ENCODE measurements at places on chromosomes 7 and 10.

- DNase-seq: no peak
These were observed 99.1 kb upstream of the JCAD start for GRCh38 chr10:30158325-30158960.

GRCh38 chr7:50663396-50664102 lies 98.3 kb upstream of the DDC start:
- DNase-seq: no peak

- DNase-seq: no peak
These were observed 57.3 kb upstream of the ZEB1 start for GRCh38 chr10:31261511-31262311.

DNA sequence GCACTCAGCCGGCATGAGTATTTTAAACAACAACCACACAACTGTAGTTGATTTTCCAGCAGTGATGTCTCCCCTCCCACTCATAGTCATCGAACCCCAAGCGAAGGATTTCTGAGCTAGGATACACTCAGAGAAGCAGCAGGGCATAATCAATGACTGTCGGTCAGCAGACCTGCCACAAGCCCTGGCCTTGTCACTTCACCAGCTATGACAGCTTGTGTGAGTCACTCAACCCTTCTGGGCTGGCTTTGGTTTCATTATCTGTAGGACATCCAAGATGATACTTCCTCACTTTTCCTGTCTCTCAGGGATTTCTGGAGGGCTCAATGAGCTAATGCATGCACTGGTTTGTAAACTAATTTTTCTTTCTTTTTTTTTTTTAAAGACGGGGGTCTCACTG lies 22.0 kb upstream of the UBE3C start:
- no peak for DNase-seq

GRCh38 chr10:103278862-103279298 lies 1.9 kb downstream of the INA start:
- DNase-seq: no peak

GRCh38 chr10:96416643-96417042 lies 57.8 kb upstream of the OPALIN start:
- no peak for DNase-seq

DNA sequence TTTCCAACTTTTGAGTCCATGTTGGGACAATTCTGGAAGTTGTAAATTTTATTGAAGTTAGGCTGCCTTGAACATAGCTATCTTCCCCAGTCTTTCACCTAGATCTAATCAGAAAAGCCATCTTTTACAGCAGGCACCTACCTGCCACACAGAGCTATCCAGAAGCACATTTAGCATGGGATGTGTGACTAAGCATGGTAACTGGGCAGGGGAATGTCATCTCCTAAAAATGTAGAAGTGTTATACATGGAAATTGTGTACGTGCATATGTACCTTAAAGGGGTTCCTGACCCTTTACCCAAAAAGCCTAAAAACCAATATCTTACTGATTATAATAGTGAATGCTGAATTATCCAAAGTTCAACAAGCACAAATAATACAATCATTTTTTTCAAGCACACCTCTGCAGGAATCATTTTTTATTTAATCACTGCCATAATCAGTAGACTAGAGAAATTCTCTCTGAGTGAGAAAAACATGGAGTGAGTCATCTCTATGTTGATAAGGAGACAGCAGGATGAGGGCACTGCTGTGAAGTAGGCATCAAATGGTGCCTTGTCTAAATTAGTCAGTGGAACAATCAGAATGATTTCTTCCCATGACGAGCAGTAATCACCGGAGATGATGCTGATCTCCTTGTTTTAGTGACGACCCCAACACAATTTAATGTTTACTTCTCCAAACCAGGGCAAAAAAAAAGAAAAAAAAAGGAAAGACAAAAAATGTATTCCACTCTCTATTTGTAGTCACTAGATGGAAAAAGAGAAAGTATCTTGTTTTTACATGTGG lies 75.9 kb downstream of the SORBS1 start:
- DNase-seq: no peak

GRCh38 chr7:154789404-154789803 lies 213.5 kb downstream of the PAXIP1 start:
- DNase-seq: no peak

GRCh38 chr10:21954690-21955089 lies 48.8 kb downstream of the DNAJC1 start:
- no peak for DNase-seq

DNA sequence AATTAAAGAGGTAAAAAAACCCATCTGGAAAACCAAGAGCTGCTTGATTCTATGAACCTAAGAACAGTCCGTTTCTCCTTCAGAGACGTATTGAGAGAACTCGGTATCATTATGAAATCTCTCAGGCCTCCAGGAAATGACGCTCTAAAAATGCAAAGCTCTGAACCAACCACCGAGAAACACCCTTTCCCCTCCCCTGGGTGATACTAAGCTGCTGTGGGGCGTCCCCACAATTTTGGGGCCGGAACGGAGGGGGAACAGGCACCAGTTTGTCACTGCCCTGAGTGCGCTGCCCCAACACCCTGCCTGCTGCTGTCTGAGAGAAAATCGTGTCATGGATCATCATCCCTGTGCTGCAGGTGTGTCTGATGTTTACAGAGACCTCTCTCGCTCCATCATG lies 509.5 kb downstream of the DNAJB6 start:
- DNase-seq: no peak

DNA sequence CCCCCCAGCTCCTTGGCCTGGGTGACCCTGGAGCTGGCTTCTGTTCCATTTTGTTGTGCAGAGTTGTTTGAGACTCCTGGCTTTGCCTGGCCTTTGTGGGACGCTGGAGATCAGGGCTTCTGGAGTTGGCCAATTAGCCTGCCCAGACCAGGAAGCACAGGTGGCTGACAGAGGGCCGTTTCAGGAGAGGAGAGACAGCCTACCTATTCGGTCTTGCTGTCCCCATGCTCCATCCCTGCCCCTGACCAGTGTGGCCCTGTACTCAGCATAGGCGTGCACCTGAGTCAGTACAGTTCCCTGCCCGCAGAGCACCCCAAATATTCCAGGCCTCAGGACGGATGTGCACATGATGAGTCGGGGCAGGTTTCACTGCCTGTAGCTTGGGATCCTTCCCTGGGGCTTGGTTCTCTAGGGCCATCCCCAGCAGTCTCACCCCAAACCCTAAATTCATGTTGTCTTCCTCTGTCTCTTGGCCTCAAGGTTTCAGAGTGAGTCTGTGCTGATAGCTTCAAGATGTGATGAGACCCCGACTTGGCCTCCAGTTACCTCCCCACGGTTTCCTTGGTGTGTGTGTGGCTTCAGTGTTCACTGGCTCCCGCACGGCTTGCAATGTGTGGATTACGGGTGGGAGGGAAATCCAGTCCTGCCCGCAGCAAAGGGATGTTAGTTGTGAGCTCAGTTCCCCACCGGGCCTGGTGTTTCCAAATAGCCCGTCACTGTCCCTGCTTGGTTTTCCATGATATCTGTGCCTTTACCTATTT lies 44.7 kb downstream of the HTRA1 start:
- no peak for DNase-seq

DNA sequence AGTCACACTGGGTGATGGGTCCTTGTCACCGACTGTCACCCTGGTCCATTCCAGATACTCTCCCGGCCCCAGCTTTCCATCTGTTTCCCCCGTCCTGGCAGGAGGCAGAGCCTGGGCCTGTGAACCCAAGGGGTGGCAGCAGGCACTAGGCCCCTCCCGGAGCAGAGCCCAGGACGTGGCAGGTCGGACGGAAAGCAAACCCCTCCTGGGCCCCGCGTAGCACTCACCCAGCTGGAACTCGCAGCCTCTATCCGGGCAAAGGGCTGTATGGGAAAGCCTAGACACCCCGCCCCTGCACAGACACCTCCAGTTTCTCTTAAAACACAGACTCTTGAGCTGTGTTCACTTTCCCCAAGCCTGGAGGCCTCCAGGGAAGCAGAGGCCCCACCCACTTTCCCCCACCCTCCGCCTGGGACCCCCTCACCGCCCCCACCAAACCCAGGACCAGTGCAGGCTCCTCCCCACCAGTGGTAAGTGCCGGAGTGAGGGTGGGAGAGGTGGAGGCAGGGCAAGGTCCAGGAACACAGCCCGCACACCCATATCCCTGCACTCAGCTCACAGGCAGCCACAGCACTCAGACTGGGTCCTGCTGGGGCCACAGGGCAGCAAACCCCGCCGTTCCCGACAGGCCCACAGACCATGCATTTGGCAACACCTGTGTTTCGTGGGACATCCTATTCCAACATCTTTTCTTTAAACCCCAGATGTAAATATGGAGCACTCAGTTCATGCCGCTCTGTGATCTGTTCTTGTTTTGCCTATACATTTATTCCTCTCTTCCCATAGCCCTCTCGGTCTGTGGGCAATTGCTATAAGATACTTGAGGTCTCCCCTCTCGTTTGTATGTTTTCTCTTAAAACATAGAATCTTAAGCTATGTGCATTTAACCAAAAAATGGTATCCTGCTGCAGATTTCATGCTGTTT lies 98.2 kb upstream of the PDGFA start:
- DNase-seq: no peak

GRCh38 chr7:80226629-80227028 lies 92.0 kb downstream of the GNAI1 start:
- DNase-seq: no peak

DNA sequence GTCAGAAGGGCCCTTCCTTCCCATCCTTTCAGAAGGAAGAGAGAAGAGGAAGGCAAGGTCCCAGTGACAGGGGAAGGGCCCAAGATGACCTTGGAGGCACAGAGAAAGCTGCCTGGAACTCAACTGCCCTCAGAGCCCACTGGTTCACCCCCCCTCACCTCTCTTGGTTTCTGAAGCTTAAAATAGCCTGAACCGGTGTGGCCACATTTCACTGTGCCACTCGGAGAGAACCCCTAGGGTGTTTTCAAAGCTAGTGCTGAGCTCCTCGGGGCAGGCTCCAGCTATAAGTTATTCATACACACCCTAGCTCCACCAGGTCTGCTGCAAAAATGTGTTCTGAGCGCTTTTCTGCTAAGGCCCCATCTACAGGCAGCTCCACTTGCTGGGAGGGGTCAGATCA lies 60.9 kb upstream of the ADRB1 start:
- no peak for DNase-seq

GRCh38 chr10:133353988-133354605 lies 3.7 kb downstream of the FUOM start:
- DNase-seq: no peak

DNA sequence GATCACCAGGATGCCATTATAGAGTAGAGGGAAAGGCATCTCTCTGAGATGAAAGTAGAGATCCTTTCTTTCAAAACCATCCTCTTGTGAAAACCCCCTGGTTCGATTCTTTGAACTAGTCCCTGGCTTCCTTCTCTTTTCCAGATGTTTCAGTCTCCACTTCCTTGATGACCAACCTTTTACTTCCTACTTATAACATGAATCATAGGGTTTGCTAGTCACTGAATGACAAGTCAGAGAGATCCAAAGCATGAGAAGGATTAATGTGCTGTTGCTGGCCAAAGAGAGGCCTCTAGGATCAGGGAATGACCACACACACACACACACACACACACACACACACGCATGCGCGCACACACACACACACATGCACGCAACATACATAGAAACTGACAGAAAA lies 161.1 kb upstream of the FRMD4A start:
- no peak for DNase-seq

DNA sequence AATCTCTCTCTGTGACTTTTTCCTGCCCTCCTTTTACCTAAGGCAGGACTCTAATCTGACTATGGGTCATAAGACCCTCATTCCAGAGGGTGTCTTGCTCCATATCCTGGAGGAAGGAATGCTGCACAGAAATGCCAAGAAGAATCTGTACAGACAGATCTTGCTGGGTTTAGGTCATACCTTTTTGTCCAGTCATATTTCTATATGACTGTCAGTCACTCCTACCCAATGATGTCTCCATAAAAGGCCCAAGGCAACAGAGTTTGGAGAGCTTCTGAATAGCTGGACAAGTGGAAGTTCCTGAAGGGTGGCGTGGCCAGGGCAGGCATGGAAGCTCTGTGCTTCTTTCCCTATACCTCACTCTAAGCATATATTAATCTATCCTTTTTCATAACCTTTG lies 47.5 kb downstream of the FEZF1 start:
- no peak for DNase-seq

DNA sequence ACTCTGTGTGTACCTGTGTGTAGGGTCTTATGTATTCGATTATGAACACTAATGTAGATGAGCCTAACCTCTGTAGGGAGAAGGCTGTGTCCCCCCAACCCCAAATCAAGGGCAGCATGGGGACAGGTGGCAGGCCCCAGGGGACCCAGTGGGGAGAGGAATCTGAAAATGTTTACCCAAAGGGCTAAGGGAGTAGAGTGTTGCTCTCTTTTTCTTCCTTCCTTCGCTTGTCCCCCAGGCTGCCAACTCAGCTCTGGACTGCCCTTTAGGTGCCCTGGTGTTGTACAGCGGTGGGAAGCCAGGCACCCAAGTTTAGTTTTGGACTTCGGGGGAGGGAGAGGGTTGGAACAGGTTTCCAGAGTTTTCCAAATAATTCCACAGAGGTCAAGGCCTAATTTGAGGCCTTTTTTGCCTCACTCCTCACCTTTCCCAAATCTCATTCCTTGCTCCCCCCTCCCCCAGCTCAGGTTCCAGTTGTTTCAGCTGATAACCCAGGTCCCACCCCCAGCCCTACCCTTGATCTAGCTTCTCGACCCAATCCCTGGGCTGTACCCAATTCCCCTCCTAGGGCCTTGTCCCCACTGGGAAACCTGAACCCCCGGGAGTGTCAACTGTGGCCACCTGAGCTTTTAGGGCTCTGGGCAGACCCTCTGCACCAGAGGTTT lies 9.1 kb upstream of the PAX2 start:
- no peak for DNase-seq

- no peak for DNase-seq
These were observed 191.2 kb upstream of the PRSS1 start for GRCh38 chr7:142557971-142558582.

DNA sequence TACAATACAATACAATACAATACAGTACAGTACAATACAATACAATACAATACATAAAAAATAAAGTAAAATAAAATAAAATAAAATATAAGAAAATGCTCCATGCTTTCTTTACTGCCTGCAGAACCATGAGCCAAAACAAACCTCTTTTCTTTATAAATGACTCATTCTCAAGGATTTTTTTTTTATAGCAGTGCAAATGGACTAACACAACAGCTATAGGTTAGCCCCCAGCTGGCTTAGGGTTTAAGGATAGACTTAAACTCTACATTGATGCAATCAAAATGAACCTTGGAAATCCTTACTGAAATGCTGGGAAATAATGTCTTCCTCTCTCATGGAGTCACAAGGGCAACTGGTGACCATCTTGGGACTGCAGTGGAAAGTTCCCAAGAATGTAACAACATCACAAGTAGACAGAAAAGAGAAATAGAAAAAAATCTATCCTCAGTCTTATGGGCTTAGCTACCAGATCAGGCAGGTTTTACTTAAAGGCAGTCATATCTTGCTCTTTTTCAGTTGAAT lies 348.9 kb downstream of the ARL4A start:
- no peak for DNase-seq

DNA sequence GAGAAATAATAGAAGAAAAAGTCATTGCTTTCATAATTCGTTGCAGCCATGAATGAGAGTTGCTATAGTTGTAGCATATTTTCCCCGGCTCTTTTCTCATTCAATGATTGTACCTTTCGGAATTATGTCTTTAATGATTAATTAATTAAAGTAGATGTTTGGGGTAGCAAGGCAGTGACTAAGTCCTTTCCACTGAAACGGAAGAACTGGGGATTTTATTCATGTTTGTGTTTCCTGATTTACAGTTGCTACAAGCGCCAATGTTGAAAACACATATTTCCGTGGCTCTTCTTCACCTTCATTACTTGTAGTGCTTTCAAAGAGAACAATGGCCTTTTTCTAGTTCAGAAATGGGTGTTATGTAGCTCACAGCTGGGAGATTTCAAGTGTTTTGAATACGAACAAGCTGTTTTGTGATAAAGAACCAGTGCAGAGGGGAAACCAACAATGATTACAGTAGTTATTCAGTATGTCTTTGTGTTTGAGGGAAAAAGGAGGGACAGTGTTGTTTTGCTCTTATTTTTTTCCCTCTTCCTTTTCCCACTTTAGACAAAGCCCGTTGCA lies 153.5 kb downstream of the NSUN6 start:
- no peak for DNase-seq

All from activated CD4-positive, alpha-beta T cell treated with anti-CD3 and anti-CD28 coated beads, Interleukin-2, amount 50 U/mL, for 24 hours (primary cell).